Foreskin melanocyte (primary cell): ENCODE measurements at places on chromosomes 7 and 10.
A peak's percentile ranks its signal among the peaks of the same experiment; 100 is the strongest.

GRCh38 chr10:17430647-17431355 is 23.6 kb downstream of the ST8SIA6 start:
- peak; percentile 86 for DNase-seq

DNA sequence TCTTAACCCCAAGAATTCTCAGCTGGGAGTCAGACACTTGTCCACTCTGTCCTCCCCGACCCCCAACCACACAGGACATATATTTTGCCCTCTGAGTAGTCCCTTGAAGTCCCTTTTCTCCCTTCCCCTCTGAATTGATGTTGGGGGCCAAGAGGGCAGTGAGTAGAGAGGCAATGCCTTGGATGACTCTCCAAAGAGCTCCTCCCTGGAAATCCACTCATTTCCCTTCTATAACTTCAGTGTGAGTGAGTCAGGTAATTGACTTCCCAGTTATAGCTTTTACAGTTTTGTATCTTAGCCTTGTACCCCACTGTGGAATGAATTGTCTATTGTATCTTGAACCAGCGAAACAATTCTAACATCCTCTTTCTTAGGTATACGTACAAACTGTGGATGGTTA is 9.2 kb upstream of the ODAD2 start:
- no peak for DNase-seq

- DNase-seq, result peak; percentile 64
Measured at GRCh38 chr10:96417441-96417840, 58.6 kb upstream of the OPALIN start.

GRCh38 chr10:28595613-28596012 is 62.7 kb downstream of the WAC start:
- no peak for DNase-seq

DNA sequence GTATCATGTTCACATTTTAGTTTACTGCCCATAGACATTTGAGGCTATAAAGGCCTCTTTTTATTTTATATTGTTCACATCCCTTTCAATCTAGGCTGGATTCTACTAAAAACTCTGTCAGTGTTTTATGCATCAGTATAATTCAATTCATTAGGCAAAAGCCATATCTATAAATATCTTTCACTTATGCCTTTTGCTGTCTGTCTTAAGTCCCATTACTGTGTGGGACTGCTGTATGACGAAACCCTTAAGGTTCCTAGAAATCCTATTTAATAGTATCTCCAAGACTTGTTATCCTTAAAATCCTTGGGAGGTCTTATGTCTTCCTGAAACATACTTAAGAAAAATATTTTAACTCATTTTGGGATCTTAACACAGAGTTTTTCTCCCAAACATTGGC is 139.2 kb downstream of the HGF start:
- no peak for DNase-seq

GRCh38 chr10:26491934-26492333 is 53.8 kb downstream of the APBB1IP start:
- no peak for DNase-seq

DNA sequence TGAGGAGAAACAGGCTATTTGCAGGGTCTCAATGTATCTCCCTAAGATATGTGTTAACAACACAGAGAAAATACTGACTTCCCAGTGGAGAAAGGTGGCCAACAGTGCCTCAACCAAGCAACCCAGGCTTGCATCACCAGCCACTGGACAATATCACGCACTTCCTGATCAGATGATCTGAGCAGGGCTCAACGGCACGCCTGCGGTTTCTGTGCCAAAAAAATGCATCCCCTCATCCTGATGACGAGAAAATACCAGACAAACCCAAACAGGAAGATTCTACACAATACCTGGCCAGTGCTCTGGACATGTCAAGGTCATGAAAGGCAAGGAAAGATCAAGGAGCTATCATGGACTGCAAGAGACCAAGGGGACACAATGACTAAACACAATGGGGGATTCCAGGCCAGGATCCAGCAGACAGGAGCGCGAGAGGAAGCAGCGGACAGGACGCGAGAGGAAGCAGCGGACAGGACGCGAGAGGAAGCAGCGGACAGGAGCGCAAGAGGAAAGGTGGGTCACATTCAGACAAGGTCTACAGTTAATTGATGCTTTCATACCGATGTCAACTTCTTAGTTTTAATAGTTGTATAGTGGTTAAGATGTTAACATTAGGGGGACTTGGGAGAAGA is 51.1 kb downstream of the GNA12 start:
- DNase-seq, result no peak

DNA sequence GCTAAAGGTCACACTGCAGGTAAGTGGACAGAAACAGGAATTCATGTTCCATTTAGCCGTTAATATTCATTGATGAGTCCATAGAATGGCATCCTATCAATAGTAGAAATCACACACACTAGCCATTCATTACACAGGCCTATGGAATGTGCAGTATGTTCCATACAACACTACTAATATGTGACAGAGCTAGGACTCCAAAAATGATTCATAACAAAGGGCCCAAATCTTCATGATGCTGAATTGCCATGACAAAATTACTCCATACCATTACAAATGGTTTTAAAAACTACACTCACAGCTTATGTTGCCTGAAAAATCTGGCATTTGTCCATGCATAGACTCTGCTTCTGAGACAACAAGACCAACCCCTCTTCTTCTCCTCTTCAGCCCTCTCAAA is 549.1 kb downstream of the XPNPEP1 start:
- DNase-seq, result peak; percentile 64

- DNase-seq, result no peak
Measured at GRCh38 chr7:1873857-1874589, 203.9 kb downstream of the ELFN1 start.

GRCh38 chr10:79946271-79947082 is 2.4 kb downstream of the SFTPD start:
- DNase-seq, result no peak

GRCh38 chr10:89810908-89811525 is 109.6 kb downstream of the KIF20B start:
- DNase-seq, result no peak

GRCh38 chr10:87658858-87659555 is 671 bp upstream of the PAPSS2 start:
- no peak for DNase-seq

DNA sequence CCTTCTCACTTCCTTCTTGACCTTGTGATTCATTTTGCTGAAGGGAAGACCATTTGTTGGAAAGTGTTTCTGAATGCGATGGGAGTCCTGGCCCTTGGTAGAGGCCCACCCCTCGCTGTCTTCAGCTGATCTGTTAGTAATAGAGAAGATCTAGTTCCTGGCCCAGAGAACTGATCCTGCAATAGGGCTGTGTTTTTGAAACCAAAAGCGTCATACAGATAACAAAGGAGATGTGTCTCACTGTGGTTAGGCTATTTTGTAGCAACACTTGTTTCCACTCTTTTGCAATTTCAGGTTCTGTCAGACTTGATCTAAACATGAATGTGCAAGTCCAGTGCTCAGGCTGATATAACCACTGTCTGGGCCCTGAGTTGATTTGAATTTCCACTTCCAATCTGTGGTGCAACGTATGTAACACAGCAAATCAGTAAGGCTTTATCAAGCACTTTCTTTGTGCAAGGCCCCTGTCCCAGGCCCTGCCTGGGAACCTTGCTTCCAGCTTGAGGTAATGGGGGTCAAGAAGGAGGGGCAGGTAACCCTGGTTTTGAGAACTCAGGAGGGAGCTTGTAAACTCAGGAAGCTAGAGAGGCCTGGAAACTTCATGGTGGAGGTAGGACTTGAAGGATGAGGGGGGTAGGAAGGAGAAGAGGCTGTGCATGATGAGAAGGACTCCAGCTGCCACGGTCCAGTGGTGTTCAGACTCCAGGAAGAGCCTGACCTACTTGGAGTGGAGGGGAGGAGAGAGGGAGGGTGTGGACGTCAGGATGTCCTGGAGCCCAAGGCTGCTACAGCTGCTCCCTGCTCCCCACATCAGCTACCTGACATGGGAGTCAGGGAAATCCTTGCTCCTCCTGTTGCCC is 42.2 kb upstream of the SRGN start:
- DNase-seq, result no peak

- DNase-seq, result no peak
Measured at GRCh38 chr10:94351089-94351488, 11.7 kb downstream of the NOC3L start.

- no peak for DNase-seq
Measured at GRCh38 chr7:82419200-82419599, 24.4 kb downstream of the CACNA2D1 start.

GRCh38 chr7:139679731-139680594 is 97.8 kb downstream of the HIPK2 start:
- DNase-seq, result no peak

GRCh38 chr7:111833466-111833865 is 271.2 kb upstream of the IMMP2L start:
- no peak for DNase-seq

- peak; percentile 24 for DNase-seq
Measured at GRCh38 chr10:115818012-115818411, 455.0 kb downstream of the GFRA1 start.

GRCh38 chr10:129533281-129533680 is 66.2 kb downstream of the MGMT start:
- no peak for DNase-seq
